ENCODE measurements at places on chromosomes 5 and 9.

- no peak for DNase-seq
Measured at GRCh38 chr5:83172655-83173054, 95.3 kb downstream of the XRCC4 start.

DNA sequence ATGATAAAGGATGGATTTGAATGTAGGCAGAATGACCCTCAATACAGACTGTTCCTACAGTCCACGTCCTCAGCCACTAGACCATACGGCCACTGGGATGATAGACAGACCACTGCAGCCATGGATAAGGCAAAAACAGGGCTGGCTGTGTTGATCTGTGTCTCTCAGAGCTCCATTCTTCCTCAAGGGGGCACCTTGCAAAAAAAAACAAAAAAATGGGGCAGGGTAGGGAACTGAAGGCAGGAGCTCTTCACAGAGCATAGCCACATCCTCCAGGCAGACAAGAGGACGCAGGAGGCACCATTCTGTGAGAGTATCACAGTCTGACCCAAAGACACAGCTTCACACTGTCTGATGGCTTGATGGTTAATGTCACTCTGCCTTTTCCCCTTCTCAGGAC lies 61.2 kb upstream of the GABRP start:
- no peak for DNase-seq

- no peak for DNase-seq
Measured at GRCh38 chr9:110936719-110937452, 101.4 kb downstream of the LPAR1 start.

DNA sequence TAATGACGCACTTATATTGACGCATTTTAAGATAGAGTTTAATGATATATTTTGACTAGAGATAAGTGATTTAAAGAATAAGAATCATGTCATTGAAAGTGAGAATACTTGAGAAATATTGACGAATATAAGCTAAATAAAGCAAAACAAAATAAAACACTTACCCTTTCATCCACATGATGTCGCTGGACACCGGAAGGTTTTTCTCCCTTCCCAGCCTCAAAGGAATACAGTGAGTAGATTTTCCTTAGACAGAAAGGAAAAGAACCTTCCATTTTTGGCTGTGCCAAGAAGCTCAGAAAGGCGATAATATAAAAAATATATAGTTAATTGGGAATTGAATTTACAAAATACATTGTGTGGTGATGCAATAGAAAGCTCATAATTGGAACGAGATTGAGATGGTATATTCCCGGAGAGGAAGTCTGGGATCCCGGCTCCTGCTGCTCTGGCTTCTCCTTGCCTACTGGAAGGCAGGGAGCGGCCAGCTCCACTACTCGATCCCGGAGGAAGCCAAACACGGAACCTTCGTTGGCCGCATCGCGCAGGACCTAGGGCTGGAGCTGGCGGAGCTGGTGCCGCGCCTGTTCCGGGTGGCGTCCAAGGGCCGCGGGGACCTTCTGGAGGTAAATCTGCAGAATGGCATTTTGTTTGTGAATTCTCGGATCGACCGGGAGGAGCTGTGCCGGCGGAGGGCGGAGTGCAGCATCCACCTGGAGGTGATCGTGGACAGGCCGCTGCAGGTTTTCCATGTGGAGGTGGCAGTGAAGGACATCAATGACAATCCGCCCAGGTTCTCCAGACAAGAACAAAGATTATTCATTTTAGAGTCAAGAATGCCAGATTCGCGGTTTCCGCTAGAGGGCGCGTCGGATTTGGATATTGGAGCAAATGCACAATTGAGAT lies at the start of gene PCDHA5:
PCDHA5 (plus strand) TSS at position 239 of the 906 bp plus-strand sequence.
- DNase-seq, result no peak

GRCh38 chr9:106878934-106879333 lies 16.0 kb downstream of the ZNF462 start:
- peak; percentile 76 for DNase-seq

DNA sequence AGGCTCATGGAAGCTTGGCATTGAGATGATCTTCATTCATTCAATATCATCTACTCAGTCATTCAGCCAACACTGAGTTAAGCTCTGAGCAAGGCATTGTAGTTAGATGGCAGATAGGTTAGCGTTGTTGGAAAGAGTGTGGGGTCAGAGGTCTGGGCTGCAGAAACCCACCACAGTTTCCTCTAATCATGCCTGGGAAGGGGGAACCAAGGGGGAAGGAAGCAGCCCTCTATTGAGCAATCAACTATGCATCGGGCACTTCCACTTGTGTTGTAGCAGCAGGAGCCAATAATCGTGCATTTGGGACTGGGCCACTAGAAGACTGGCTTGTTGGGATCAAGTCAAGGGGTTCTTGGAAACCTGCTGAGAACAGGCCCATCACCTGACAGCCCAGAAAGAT lies 139.1 kb downstream of the PIP5K1B start:
- no peak for DNase-seq

GRCh38 chr9:130117816-130118632 lies 54.2 kb upstream of the NCS1 start:
- no peak for DNase-seq

DNA sequence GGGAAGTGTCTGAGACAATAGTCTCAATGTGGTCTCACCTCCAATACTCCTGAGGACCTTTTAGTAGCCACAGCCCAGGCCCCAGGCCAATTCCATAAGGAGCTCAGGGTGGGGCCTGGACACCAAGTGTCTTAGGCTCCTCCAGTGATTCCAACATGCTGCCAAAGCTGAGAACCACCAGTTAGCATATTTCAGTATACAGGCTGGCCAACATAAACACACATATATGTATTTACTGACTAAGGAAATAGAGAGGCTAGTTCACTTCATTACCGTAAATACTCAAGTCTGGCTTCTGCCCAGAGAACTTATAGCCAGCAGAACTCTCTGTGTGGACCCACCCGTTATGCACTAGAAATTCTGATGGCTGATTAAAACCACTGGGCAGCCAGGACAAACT lies 24.1 kb downstream of the S1PR3 start:
- no peak for DNase-seq

GRCh38 chr5:43336159-43336558 lies 22.9 kb upstream of the HMGCS1 start:
- no peak for DNase-seq

GRCh38 chr9:130437011-130437789 lies 7.6 kb upstream of the ASS1 start:
- DNase-seq, result no peak

DNA sequence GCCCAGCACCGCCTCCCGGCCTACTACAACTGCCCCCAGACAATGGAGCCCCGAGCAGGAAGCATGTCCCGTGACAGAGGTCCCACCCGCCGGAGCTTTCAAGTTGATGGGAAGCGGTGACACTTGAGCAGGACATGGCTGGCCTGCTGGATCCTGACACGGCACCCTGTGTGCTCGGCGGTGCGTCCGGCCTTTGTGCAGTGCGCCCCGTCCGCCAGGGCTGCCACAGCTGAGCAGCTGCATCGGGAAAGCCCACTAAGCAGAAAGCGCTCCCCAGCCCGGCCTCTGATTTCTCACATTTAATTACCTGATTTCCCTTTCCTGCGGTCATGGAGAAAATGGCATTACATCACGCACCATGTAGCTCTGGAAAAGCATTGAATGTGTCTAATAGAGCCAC lies 611.9 kb downstream of the IRX1 start:
- DNase-seq, result no peak

Data from heart left ventricle (tissue), 16 donors.